ENCODE measurements at places on chromosomes 2 and 18. TPM values are rescaled to one million over a fixed set of nuclear protein-coding genes. Genes with fewer than 3 reads are reported as not detected.

Gene CD302
- polyA plus RNA-seq, result 13.1 TPM

Gene APCDD1
- polyA plus RNA-seq, result 113 TPM

- no peak for DNase-seq
These were observed 1441.6 kb downstream of the SUCLG1 start for GRCh38 chr2:83017366-83018090.

DNA sequence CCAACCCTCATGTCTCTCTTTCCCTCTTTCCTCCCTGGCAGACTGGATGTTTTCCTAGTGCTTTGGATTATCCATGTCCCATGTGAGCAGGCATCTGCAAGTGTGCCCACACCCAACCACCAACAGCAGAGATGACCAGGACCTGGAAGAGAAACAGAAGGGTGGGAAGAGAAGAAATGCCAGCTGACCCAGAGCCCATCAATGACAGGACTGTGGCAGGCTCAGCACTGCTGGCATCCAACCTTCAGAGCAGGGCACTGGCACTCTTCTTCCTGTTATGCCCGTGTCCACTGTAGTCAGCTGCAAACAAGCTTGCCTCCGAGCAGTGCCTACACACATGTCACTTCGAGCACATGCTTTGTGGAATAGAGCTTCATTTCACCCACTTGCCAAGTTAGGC, 121.1 kb downstream of the TANC1 start:
- DNase-seq, result no peak

- no peak for DNase-seq
These were observed 14.1 kb downstream of the ADD2 start for GRCh38 chr2:70753902-70754301.

DNA sequence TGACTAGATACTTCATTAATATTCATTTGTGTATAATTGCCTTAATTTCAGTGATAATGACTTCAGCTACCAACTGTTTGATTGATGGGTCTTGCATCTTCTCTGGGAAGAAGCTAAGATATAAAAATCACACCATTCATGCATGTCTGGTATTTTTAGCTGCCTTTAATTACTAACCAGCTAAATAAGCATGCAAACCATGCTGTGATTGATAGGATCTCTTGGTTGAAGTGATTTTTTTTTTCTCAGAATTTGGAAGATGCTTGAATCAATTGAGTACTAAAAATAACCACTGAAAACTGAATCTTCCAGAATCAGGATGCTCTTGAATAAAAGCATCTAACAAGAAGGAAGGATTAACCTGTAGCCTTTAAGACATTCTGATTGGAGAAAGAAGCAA, 668.8 kb downstream of the TDRD15 start:
- DNase-seq, result no peak
